ENCODE measurements at places on chromosomes 16 and 17. TPM values are rescaled to one million over a fixed set of nuclear protein-coding genes. Genes with fewer than 3 reads are reported as not detected.

ANKFY1 gene
- polyA plus RNA-seq = 22.4 TPM

ZNF23 gene
- polyA plus RNA-seq = 11.0 TPM

EME1 gene
- 0.48 TPM for polyA plus RNA-seq

- no peak for DNase-seq
These were observed 50.2 kb downstream of the IRX5 start for GRCh38 chr16:54980821-54981220.

DNA sequence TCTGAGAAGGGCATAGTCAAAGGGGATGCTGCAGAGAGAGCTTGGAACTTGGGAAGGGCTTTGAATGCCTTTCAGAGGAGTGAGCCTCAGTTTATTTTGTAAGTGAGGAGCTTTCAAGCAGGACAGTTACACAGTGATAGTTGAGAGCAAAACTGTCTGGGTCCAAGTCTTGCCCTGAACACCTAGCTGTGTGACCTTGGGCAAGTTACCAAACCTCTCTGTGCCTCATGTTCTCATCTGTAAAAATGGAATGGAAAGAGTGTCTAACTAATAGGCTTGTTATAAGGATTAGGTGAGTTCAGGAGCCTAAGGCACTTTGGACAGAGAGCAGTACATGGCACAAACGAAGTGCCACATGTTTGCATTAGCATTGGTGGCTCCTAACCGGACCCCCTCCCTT, 27.0 kb upstream of the TAC4 start:
- DNase-seq = no peak

- peak; percentile 28 for DNase-seq
These were observed 526 bp downstream of the MOSMO start for GRCh38 chr16:22008215-22009059.

DNA sequence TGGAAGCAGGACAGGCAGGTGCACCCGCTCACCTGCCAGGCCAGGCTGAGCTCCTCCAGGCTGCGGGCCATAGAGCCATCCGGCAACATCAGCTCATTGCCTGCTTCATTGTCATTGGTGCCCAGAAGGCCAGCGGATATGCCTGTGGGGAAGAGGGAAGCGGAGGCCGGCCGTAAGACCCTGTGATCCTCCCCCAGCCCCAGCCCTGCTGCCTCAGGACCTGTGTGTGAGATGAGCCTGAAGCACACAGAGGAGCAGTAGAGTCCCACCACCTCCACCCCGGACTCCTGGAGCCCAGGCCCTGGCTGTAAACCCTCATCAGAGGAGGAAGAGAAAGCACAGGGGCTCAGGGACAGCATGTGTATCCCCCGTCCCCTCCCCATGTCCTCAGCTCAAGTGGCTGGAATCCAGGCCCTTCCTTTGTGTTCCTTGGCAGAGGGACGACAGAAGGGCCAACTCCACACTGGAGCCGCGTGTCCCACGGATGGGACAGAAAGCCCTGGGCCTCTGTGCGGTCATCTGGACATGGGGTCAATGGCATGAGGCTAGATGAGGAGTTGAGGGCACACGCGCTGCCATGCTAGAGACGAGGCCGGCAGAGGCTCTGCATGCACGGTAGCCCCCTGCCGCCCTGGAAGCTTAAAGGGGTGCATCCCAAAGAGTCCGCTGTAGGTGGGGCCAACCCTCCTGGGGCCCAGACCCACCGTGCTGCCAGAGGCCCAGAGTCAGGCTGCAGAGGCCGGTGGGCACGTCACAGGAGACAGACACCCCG, 39.1 kb downstream of the RMI2 start:
- no peak for DNase-seq

GRCh38 chr16:75658175-75658574, 10.6 kb downstream of the TERF2IP start:
- DNase-seq = no peak

GRCh38 chr16:83946781-83947566, 6.1 kb upstream of the OSGIN1 start:
- DNase-seq = no peak
